Astrocyte (in vitro differentiated cells and primary cell): ENCODE measurements at places on chromosomes 11 and 22.

- no peak for DNase-seq
These were observed 105.5 kb upstream of the TENM4 start for GRCh38 chr11:79546351-79546750.

GRCh38 chr11:46075928-46076327 is 45.3 kb downstream of the PHF21A start:
- DNase-seq: no peak

- DNase-seq: no peak
These were observed 370.1 kb downstream of the OPCML start for GRCh38 chr11:133162227-133162626.

GRCh38 chr11:43238341-43238740 is 73.5 kb upstream of the API5 start:
- no peak for DNase-seq

DNA sequence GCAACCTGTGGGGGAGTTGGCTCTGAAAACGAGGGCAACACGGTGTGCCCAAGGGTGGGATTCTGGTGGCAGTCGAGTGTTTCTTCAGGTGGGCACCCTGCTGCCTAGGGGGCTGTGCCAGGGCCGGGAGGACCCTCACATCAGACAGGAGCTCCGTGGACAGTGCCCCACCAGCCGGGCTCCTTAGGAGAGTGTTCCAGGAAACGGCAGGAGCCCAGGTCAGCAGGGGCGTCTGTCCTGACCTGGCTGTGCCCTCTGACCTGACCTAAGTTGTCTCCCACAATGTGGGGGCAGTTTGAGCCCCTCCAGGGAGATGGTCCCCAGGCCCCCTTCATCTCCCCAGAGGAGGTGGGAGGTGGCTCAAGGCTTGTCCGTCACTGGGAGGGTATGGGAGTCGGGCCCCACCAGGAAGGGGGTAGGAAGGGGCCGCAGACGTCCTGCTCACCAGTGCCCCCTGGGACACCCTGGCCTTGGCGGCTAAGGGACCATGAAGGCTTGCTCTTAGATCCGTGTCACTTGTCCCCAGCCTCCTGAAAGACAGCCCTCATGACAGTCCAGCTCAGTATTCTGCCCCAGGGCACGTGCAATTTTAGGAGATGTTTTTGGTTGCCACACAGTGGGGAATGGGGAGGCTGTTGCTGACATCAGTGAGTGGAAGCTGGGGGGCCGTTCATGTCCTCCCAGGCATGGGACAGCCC is 32.2 kb upstream of the GAL start:
- no peak for DNase-seq

GRCh38 chr11:88404932-88405710 is 67.6 kb upstream of the CTSC start:
- no peak for DNase-seq

DNA sequence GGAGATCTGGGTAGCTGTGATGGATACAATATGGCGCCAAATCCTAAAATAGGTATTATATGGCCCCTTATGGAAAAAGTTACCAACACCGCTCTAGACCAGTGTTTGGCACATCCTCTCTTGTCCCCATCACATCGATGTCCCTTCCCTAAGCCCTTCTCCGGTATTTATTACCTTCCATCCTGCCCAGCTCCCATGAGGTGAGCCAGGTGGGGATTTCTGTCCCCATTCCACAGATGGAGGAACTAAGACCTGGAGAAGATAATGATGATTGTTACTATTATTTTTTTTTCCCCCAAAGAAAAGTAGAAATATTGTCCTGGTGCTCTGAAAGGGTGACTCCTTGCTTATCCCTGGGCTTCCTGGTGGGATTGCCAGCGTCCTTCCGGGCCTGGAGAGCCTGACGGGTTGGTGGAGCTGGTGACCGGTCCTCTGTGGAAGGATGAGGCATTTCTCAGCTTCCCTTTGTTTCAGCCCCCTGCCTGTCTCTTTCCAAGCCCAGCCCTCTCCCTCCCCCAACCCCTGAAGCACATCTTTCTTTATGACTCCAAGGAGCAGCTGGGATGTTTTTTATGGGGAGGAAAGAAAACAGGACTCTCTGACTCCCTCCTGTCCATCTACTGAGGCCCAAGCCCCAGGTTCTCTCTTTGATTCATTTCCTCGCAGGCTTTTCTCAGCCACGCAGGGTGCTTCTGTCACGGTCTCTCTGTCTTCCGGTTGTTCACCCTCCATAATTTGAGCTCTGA is 65.4 kb downstream of the TP53I11 start:
- no peak for DNase-seq

DNA sequence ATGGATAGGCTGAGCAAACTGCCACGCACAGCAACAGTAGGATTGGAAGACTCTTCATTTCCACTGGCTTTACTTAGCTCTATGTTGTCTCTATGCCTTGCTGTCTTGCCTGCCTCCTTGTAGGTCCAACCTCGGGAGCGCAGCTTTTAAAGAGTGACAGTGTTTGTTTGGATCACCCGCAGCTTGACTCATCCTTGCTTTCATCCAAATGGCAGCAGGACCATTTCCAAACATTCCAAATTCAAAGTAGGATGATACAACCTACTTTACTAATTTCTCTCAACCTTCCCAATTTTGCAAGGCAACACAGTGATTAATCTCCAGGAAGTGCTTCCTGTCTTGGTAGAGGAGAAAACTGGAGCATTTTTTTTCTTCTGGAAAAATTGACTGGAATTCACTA is at the start of gene MMP3:
TSS of gene MMP3 (minus strand) at position 121 of the 400 bp plus-strand sequence. CDS start at position 58, 63 bp downstream.
- DNase-seq: peak; percentile 36

GRCh38 chr11:67117672-67118180 is 1.3 kb upstream of the KDM2A start:
- no peak for DNase-seq

- DNase-seq: peak; percentile 59
These were observed at the start of gene POU2AF1 for GRCh38 chr11:111378861-111379601. Gene POU2AF1 (minus strand): TSS chr11:111379275. CDS start chr11:111379177, 98 bp downstream.

DNA sequence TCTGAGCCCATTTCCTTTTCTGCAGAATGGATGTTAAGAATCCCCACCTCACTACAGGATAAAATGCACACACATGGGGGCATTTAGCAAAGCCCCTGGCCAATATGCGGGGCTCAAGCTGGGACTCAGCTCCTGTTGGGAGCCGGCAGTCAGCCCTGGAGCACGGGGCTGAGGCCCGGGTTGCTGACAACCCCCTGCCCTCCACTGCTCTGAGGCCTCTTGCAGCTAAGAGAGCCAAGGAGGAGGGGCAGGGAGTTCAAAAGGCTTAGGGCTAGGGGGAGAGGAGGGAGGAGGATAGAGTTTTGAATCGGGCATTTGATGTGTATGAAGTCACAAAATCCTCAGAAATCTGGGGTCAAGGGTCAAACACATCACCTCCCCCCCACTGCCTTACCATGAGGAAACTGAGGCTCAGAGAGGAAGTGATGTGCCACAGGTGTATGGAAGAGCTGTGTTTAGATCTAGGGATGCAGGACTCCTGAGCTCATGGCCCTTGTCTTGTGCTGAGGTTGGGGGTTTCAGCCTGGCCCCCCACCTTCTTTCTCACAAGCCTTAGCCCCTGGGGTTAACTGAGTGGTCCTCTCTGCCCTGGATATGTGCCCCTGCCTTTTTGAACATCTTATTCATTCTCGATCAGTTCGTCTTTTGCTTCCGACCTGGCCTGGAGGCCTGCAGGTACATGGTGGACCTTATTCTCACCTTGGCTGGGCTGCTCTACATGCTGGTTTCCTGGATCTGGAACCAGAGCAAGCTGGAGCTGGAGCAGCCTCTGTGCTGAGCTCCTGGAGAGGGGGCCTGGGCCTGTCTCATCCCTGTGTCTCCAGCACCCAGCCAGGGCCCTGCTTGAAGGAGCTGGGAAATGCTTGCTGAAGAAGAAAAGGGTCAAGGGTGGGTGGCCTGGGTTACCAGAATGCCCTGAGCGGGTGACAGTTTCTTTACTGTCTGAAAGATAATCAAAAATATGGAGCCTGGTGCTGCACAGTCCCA is 80.3 kb downstream of the LRRC32 start:
- DNase-seq: no peak

DNA sequence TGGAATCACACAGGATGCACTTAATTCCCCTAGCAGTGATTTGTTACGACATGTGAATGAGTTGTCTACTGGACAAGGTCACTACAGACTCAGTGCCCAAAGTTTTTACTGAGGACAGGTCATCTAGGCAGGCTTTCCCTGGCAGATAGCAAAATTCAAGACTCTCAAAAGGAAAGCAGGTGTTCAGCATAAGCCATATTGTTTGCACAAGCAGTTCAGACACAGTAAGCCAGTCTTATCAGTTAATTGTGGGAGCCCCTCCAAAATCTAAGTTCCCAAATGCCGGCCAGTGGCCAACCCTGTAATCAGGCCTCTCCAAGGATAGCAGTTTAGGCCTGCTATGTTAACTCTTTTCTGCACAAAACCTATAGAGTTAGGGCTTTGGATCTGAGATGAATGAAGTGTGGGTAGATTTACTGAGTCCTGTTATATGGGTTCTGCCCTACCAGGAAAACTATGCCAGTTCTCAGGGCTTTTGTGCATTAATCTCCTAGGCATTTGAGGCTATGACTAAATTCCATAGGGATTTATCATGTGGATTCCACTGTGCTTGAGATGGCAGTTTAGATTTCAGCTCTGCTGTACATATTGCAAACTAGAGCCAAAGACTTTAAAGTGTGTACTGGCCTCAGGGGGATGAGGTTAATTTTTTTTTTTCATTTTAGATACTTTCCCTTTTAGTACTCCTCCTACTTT is 4.8 kb upstream of the ARHGEF12 start:
- DNase-seq: peak; percentile 91

DNA sequence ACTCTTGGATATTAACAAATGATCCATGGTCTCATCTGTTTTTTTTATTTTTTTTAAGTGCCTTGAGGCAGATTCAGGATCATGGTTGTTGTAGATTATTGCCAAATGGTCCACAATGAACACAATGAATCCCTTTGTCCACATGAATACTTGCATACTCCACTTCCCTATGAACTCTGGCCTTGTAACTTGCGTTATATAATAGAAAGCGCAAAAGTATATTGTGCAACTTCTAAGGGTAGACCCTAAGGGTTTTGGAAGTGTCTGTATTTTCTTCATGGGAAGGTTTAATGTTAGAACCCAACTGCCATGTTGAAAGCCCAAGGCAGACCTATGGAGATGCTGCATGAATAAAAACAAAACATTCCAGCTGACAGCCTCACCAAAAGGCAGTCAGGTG is 8.1 kb upstream of the OR5AL1 start:
- DNase-seq: no peak

GRCh38 chr11:65433657-65434056 is 11.1 kb downstream of the NEAT1 start:
- no peak for DNase-seq

DNA sequence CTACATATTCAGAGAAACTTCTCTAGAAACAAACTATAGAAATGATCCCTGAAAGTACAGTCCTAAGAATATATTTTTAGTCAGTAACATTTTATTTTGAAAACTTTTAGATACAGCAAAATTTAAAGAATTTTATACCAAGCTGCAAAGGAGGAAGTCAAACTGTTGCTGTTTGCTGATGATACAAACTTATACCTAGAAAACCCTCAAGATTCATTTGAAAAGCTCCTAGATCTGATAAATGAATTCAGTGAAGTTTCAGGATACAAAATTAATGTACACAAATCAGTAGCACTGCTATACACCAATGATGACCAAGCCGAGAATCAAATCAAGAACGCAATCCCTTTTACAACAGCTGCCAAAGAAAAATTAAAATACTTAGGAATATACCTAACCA is 10.1 kb downstream of the ZBTB44 start:
- no peak for DNase-seq

- DNase-seq: peak; percentile 100
These were observed 728.3 kb downstream of the METTL15 start for GRCh38 chr11:28836285-28837081.

DNA sequence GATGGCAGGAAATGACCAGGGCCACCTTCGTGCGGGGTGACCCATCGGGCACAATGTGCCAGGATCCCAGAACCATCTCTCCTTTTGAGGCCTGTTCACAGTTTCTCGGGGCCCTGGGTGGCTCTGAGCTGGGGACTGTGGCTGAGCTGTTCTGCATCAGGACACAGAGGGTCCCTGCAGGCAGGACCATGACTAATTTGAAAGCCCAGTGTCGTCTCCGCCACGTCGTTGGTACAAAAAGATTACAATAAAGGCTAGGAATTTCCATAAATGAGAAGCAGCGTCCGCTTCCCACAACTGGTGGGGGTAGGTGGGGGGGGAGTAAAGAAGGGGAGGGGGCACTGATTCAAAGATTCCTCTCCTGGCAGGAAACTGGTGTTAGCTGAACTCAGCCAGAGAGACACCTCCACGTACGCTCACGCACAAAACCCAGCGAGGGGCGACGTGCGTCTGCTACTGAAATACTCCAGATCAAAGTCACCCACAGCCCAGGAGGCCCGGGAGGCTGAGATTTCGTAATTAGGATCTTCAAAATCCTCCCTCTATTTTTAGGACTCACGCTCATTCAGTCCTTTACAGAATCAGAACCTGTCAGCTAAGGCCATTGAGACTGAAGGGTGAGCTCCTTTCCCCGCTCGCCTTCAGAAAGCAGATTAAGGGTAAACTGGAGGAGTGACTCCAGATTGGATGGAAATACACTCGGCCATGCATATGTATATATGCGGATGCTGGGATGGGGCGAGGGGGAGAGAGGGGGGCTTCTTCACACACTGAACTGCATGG is 11.0 kb downstream of the MN1 start:
- peak; percentile 71 for DNase-seq

- no peak for DNase-seq
These were observed 38.4 kb upstream of the EMID1 start for GRCh38 chr22:29167032-29167911.

GRCh38 chr11:130513132-130513531 is 64.7 kb downstream of the ADAMTS15 start:
- peak; percentile 31 for DNase-seq

- no peak for DNase-seq
These were observed 235.4 kb upstream of the SESN3 start for GRCh38 chr11:95466416-95466815.

DNA sequence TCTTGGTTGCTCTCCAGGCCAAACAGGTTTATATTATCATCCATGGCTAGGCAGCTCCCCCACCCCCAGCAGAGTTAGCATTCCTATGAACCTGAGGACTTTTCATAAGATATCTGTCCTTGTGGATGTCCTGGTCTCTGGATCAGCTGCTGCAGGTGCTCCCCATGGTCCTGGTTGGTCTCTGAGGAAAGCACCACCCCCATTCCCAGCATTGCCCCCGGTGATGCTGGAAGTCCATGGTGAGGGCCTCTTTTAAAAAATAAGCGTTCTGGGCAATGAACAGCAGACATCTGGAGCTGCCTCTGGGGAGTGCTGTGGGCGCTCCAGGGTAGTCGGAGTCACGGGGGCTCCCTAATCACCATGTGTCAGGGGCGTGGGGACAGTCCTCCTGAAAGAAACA is 26.6 kb downstream of the DKK3 start:
- no peak for DNase-seq

GRCh38 chr11:93751001-93751400 is 9.5 kb downstream of the C11orf54 start:
- DNase-seq: no peak

DNA sequence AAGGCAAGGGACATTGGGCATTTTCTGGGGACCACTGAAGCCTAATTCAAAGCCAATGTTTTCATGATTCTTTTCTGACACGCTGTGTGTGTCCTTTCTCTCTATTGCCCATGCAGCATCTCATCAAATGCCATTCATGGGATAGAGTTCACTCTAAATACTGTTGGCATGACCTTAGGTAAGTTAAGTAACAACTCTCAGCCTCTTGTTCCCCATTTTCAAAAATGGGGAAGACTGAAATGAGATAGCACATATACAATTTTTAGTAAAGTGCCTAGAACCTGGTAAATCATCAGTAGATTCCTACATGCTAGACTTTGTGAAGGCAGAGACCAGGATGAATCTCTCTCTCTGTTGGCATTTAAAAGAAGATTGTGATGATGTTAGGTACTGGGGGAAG is 12.7 kb upstream of the OR52K2 start:
- DNase-seq: no peak
